ENCODE measurements at places on chromosomes 12 and 14.
A peak's percentile ranks its signal among the peaks of the same experiment; 100 is the strongest.

GRCh38 chr12:121943926-121944325 is 25.5 kb downstream of the CFAP251 start:
- no peak for DNase-seq

DNA sequence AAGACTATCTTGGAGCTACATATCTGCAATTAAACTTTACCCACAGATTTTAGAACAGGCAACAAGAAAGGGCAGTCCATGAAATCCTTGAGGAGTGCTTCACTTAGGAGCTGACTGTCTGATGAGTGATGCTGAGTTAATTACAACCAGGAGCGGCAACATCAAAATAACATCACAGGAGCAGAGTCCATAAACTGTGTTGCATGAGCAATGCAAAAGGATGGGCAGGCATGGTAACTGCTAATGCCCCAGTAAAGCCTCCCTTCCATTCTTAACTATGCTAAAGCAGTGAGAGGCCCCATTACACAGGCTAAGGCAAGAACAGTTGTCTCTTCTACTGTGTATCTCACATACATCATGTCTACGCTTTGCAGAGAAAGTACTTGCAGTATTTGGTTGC is 156.6 kb downstream of the PAX9 start:
- DNase-seq = no peak

GRCh38 chr12:111720457-111720856 is 34.6 kb downstream of the ACAD10 start:
- no peak for DNase-seq

- no peak for DNase-seq
Measured at GRCh38 chr12:72136792-72137191, 135.4 kb upstream of the TRHDE start.

GRCh38 chr12:72380441-72380840 is 108.3 kb downstream of the TRHDE start:
- DNase-seq = no peak

DNA sequence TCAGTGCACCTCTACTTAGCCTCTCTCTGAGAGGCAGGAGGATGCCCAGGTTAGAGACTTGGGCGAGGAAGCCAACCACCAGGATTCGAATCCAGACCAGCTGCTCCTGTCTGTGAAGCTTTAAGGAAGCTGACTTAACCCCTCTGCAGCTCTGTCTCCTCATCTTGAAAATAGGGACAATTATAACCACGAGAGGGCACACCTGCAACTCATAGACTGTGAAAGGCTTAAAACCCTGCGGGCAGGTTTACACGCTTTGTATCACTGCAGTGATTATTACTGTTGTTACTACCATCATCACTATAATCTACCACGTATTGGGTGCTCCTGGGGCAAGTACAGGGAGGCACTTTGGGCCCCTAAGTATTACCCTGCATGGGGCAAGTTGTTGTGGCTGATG is 379.8 kb downstream of the VRK1 start:
- DNase-seq = peak; percentile 20

- DNase-seq = no peak
Measured at GRCh38 chr14:94203473-94204210, 29.5 kb downstream of the PPP4R4 start.

- DNase-seq = no peak
Measured at GRCh38 chr12:90925562-90925961, 29.4 kb downstream of the CCER1 start.

DNA sequence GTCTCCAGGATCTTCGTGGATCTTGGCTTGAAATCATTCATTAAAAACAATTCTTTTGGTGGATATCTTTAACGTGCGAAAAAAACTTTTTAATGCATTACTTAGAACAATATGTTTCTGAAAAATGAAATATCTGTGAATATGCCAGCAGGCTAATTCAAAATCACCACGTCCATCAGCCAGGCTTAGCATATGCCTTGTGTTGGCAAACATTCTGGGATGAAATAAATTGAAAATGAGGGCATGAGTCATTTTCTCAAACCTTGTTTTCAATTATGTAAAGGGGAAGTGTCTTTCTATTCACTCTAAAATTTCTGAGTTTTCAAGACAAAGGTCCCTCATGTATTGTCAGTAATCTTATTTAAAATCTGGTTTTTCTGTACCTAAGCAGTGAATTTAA is 393.9 kb downstream of the PAWR start:
- DNase-seq = no peak

GRCh38 chr12:67758119-67758518 is 109.6 kb downstream of the DYRK2 start:
- DNase-seq = no peak
